Psoas muscle (tissue), 8 donors: ENCODE measurements at places on chromosomes 11 and 22. TPM values are rescaled to one million over a fixed set of nuclear protein-coding genes. Genes with fewer than 3 reads are reported as not detected.

DNA sequence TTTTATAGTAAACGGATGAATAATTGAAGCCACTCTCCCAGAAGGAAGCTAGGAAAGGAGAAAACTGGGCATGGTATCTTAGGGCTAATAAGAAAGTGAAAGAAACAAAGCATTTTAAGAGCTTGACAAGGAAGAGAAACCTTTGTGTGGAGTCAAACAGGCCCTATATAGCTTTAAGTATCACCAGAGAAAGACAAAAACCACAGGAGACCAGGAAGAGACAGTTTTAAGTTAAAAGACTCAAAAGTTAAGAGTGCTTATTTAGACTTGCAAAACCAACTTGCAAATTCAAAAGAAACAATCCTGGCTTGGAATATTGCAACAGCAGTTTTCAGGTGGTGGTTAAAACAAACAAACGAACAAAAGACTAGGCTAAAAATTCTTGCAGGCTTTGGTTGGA is 3.4 kb downstream of the PAK1 start:
- DNase-seq, result no peak

GRCh38 chr11:100863080-100863581 is 176.0 kb downstream of the ARHGAP42 start:
- DNase-seq, result no peak

DNA sequence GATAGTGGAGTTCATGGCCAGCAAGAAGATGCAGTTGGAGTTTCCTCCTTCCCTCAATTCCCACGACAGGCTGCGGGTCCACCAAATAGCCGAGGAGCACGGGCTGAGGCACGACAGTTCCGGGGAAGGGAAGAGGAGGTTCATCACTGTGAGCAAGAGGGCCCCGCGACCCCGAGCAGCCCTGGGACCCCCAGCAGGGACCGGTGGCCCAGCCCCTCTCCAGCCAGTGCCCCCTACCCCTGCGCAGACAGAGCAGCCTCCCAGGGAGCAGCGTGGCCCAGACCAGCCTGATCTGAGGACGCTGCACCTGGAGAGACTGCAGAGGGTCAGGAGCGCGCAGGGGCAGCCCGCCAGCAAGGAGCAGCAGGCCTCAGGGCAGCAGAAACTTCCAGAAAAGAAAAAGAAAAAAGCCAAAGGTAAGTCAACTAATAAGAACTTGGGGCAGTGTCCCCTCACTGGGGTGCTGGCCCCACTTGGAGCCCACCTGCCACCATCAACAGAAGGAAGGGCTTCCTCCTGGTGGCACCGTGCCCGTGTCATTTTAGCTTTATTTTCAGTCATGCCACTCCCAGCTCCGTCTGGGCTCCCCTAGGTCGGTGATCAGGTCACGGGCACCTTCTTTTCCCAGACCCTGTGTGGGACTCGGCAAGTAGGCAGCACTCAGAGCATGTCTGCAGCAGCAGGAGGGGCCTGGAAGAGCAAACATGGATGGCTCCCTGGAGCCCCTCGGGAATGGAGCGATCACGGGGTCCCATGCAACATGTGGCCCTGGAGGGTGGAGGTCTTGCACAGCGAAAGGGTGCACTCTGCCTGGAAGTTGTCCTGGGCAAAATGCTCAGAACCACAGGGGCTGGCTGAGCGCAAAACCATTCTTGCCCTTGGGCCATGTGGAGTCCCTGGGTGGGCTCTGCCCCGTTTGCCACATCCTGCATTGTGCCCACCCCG is 33.3 kb downstream of the IGHMBP2 start:
- DNase-seq, result no peak

OR52E4 gene
- not detected for polyA plus RNA-seq

SLC6A5 gene
- polyA plus RNA-seq, result not detected
